ENCODE measurements at places on chromosomes 1 and 21.

- DNase-seq = no peak
Observed at GRCh38 chr1:77781683-77782082, 2.2 kb downstream of the MIGA1 start.

GRCh38 chr1:178057141-178057765 lies 36.7 kb upstream of the RASAL2 start:
- DNase-seq = no peak

DNA sequence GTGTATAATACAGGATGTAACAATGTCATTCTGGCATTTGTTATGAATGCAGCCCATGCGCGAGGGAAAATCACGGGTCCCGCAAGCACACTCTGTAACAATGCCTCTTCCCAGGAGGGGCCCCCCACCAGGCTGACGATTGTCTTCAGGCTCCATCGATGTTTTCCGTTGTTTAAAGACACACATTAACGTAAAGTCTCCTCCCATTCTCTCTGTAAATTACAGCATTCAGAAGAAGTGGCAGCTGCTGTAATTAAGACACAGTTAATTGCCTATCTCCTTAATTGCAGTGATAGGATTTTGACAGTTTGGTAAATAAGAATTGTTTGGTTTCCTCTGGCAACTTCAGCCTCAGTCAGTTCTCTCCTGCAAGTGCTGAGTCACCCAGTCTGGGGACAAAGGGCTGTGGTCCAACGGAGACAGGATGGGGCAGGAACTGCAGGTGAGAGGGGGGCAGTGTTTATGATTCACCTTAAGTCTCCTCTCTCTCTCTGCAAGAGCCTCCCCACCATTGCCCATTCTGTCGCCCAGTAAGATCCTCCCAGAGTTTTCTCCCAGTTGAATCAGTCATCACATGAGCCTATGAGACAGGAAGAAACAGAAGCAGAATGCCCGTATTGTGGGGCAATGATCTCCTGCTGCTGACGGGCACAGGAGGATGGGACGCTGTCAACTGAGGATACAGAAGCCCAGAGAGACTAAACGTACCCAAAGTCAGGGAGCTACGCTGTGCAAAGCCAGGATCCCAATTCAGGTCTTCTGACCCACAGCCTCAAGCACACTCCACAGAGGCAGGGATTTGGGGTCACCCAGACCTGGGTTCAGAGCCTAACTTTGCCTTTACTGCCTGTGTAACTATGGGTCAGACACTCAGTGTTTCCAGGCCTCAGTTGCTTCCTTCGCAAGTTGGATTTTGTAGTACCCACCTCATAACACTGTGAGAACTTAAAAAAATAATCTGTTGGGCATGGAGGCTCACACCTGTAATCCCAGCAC lies 110.0 kb downstream of the ADSS2 start:
- DNase-seq = no peak

DNA sequence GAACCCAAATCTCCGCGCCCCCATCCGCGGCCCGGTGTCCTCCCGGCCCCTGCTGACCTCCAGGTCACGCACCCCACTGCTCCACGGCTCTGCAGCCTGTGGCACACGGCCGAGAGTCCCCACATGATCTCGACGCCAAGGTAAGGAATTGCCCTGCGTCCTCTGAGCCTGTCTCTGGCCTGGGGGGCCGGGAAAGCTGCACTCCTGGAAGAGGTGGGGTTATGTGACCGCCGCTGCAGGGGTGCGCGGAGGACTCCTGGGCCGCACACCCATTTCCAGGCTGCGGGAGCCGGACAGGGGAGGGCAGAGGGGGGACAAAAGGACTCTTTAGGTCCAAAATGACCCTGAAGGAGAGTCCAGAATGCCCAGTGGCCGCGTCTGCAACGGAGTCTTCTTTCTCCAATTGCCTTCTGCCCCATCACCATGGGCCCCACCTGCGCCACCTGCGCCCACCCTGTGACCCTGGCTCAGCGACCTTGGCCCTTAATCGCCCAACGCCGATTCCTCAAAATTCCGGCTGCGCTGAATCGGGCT lies 997 bp upstream of the SIM2 start:
- DNase-seq = no peak

DNA sequence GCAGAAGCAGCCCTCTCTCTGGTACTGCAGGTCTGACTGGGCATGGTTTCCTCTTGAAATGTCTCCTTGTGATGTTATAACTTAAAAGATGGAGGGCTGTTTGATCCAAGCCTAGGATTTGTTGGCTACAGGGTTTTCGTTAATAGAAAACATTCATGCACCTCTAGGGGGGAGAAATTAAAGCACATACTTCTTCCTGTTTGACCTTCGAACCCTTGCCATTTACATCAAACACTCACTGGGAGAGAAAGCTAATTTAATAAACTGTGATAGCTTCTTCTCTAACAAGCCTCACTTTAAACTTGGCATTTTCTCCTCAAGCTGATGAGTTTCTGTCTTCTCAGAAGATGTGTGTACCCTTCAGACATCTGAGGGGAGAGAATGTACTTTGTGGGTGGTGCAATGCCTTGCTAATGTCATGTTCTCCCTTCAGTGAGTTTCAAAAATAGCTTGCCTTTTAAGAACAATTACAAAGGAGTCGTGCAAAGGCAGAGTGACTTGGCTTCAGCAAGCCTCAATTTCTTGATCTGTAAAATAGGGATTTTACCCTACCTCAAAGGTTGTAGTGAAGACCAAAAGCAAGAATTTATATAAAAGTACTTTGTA lies 20.4 kb downstream of the CACHD1 start:
- DNase-seq = no peak

DNA sequence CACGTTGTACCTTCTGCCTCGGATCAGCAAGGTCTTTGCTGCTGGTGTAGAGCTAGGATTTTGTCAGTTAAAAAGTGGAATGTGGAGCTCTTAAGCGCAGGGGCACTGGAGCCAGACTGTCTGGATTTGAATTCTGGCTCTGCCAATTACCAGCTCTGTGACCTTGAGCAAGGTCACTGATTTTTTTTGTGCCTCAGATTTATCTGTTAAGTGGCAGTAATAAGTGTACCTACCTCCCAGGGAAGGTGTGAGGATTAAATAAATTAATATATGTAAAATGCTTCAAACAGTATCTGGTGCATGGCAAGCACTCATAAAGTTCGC lies 40.3 kb downstream of the UBE2U start:
- no peak for DNase-seq

- DNase-seq = no peak
Observed at GRCh38 chr1:190679044-190679443, 201.4 kb upstream of the BRINP3 start.

GRCh38 chr1:221778535-221779142 lies 36.8 kb upstream of the DUSP10 start:
- peak; percentile 72 for DNase-seq

- peak; percentile 56 for DNase-seq
Observed at GRCh38 chr1:155177192-155177917, 3.7 kb downstream of the TRIM46 start.

DNA sequence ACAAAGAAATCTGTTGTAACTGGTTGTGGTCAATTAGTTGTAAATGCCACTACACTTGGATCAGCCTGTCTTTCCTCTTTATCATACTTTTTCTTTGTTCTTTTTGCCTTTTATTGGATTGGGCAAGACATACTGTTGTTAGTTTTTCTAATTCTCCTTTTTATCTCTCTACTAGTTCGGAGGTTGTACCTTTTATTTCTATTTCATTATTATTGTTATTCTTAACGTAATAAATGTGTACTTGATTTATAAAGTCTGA lies 59.2 kb downstream of the IVNS1ABP start:
- no peak for DNase-seq

DNA sequence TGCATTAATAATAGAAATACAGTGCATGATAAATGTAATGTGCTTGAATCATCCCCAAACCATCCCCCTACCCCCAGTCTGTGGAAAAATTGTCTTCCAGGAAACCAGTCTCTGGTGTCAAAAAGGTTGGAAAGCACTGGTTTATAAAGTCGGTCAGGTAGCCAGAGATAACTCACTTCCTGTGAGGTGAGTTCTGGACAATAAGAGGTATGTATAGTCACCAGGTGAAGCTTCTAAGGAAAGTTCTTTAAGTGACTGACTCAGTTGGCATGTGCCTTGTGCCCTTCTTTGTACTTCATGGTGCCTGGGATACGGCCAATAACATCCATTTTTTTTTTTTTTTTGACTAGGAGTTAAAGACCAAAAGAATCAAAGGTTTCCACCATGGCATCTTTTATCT lies 103.7 kb downstream of the GPATCH2 start:
- DNase-seq = no peak

GRCh38 chr1:39647247-39647646 lies 7.8 kb upstream of the HEYL start:
- no peak for DNase-seq

GRCh38 chr1:153277852-153278251 lies 18.4 kb downstream of the LORICRIN start:
- DNase-seq = peak; percentile 79

- no peak for DNase-seq
Observed at GRCh38 chr1:227182012-227182411, 136.3 kb downstream of the CDC42BPA start.

- DNase-seq = no peak
Observed at GRCh38 chr1:197896301-197896700, 6.1 kb upstream of the C1orf53 start.

DNA sequence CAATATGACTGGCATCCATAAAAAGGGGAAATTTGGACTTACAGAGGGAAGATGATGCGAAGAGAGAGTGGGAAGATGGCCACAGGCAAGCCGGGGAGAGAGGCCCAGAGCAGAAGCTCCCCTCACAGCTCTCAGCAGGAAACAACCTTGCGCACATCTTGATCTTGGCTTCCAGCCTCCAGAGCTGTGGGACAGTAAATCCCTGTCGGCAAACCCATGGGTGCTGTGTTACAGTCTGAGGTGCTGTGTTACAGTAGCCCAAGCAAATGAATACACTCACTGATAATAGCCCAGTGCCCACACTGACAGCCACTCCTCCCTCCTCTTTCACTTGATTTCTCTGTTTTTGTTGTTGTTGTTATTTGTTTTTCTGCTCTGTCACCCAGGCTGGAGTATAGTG lies 22.4 kb downstream of the CDCA8 start:
- no peak for DNase-seq

DNA sequence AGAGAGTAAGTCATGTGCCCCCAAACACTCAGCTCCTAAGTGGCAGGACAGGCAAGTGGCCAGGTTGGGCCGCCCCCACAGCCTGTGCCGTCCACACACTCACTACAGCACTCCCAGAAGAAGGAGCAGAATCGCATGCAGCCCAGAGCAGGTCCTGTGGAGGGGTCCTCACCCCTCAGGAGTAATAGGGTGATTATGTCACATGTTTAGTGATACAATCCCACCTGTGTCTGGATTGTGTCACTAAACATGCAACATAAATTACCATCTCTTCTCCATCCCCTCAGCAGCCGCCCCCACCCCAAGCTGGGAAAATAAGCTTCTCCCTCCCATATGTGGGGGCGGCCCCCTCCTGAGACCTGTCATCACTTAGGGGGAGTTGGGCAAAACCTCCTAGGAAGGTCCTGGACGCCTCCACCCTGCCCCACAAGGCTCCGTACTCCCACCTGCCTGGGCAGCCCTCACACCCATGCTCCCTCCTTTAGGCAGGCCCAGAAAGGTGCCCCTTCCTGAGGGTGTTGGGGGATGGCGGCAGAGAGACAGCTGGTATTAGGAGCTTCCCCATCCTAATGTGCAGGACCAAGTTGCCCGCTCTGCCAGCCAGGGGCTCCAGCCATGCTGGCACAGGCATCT lies 56.9 kb downstream of the STUM start:
- DNase-seq = peak; percentile 55

- DNase-seq = no peak
Observed at GRCh38 chr1:62397301-62397700, 39.5 kb upstream of the USP1 start.

DNA sequence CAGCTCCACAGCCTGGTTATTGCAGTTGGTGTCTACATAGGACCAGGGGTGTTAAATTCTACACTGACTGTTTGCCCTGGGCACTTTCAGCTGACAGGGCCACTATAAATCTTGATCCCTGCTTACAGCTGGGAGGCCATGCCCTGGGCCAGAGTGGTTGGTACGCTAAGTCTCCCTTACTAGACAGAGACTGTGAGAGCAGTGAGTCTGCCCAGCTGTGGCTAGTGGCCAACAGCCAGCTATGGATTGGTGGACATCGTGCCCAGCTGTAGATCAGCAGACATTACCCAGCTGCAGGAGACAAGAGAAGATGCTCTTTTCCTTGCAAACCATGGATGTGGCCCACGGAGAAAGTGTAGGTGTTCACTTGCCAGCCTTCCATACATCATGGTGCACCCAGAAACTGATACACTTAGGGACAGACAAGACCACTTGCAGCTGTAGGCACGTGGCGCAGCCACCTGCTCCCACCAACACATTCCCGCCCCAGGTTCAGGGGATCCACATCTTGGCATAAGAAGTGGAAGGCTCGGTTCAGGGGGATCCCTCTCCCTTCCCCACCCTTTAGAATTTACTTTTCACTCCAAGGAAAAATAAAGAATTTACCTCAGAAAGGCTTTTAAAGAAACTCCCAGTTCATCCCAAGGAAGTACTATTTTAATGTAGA lies 16.4 kb upstream of the PAX7 start:
- DNase-seq = no peak

DNA sequence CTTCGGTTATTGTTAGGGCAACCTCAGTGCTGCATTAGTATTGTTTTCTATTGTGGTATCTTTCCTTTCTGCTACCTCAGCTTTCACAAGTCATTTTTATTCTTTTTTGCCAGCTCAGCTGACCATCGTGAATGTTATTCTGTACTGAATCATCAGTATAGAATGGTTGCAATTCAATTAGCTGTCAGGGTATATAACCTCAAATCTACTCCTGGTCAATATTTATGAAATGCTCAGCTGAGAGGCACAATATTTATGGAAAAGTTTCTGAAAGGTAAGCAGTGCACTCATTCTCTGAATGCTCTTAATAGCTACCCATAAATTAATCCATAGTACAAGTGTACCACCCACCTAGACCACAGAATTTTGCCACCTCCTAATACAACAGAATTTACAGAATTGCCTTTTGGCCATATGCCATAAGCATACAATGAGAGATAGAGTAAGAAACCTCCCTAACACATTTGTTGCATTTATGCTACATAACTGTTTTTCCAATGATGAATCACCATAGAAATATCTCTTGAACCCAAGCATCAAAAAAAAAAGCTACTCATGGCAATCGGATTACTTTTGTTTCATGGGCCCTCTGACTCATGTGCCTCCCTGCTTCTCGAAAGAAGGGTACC lies 732.6 kb upstream of the CHRM3 start:
- no peak for DNase-seq

GRCh38 chr1:226064816-226065248 lies 2.3 kb downstream of the H3-3A start:
- peak; percentile 76 for DNase-seq

- DNase-seq = no peak
Observed at GRCh38 chr1:96865731-96866685, 144.4 kb downstream of the PTBP2 start.

GRCh38 chr1:18535391-18536210 lies 54.9 kb downstream of the KLHDC7A start:
- DNase-seq = no peak

DNA sequence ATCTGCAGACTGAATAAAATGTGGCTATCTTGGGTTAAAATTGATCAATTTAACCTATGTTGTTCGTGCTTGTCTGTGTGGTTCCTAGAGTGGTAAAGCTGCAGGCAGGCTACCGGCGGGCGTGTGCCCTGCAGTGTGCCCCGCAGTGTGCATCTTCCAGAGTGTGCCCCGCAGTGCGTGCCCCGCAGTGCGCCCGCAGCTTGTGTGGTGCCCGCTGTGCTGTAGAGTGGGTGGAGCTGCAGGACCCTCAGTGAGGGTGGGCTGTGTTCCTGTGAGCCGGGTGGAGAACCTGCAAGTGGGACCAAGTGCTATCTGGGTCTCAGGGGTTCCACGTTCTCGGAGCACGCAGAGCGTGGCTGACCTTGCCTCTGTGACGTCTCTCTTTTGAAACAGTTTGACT lies 10.7 kb downstream of the RRP1 start:
- no peak for DNase-seq
